Motor neuron (in vitro differentiated cells): ENCODE measurements at places on chromosomes 16 and 17. TPM values are rescaled to one million over a fixed set of nuclear protein-coding genes. Genes with fewer than 3 reads are reported as not detected.

GRCh38 chr17:83149029-83149725 lies 69.8 kb downstream of the METRNL start:
- ATAC-seq = no peak

- no peak for ATAC-seq
Observed at GRCh38 chr16:22054847-22055590, 37.3 kb upstream of the VWA3A start.

DNA sequence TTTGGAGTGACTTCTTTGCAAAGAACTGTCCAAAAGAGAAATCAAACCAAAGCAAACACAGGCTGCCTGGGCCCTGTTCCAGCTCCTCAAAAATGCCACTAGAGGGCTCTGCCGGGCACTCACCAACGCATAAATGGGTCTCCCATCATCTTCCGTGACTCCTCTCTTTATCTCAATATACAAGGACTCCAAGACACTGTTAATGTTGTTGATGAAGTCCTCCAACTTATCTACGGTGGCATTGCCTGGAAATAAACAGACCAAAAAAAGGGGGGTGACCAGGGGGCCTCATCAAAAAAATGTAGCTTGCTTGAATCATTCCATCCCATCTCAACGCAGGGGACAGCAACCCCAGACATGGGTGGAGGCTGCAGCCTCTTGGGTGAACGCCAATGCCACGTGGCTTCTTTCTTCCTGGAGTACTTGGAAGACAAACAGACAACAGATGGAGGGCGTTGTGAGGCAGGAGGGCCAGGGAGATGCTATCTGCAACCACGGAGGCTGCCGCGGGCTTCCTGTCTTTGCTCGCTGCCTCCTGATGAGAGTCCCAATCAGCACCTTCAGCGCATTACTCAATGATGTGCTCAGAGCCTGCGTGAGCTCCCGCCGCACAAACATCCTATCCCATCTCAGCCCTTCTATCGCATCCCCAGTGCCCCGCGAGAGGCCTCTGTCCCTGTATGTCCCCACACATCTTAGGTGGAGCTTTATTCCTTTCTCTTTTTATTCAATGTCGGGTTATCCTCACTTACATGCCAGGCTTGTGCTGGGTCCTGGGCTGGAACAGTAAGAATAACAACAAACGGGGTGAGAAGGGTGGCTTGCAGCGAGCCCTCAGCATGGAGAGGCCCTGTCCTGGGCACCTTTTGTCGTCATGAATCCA lies 32.0 kb downstream of the KDM8 start:
- peak; percentile 79 for ATAC-seq

DNA sequence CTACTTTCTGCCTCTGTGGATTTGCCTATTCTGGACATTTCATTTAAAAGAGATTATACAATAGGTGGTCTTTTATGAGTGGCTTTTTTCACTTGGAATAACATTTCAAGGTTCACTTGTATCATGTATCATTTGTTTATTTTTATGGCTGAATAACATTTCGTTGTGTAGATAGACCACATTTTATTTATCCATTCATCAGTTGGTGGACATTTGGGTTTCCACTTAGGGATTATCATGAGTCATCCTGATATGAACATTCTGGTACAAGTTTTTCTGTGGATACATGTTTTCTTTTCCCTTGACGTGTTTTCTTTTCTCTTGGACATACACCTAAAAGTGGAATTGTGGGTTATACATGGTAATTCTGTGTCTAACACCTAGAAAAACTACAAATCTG lies 25.3 kb downstream of the PRSS54 start:
- no peak for ATAC-seq

Gene SULT1A2
- total RNA-seq = 0.09 and 0.21 TPM in 2 replicates

DNA sequence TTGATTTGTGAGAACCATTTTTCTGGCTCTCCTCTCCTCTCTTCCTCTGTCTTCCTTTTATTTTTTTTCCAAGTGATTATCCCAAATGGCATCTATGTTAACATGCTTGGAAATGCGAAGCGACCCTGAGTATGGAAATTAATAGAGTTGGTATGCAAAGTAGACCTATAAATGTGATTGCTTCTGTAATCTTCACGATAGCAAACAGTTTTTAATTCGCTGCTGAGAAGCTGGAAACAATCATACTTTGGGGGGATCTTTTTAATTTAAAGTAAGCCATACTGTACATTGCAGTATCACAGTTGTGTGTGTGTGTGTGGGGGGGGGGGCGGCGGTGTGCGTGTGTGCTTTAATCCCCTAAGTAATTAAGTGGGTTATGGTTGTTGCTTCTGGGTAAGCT lies 233.3 kb downstream of the CDH13 start:
- ATAC-seq = no peak

Gene MED1
- total RNA-seq = 52.6 and 54.8 TPM in 2 replicates

DNA sequence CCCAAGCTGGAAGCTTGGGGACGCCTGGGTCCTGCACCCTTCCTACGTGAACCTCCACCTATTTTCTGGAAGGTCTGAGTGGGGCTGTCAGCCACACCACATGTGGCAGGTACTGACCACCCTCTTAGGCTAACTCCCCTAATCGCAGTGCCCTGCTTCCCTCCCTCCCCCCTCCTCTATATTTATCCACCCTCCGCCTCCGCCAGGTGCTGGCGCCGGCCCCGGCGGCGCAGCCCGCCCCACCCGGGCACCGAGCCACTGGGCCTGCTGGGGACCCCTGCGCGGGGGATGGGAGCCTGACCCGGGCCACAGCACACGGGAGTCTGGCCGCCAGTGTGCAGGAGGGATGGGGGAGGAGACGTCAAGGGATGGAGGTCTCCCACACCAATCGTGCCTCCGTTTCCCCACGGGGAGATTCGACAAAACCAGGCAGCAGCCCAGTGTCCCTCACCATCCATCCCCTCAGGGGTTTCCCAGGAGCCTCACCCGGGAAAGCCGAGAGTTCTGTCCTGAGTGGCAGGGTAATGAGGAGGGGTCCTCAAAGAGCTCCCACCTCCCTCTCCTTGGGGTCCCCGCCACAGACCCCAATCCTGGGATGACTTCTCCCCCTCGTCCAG lies 1.3 kb downstream of the PLEKHH3 start:
- ATAC-seq = no peak

- ATAC-seq = no peak
Observed at GRCh38 chr17:12618557-12618956, 47.1 kb upstream of the MYOCD start.

Gene SEPTIN12
- 1.3 and 1.4 TPM in 2 replicates for total RNA-seq
